Panc1 (cell line): ENCODE measurements at places on chromosomes 7 and 10.

- no peak for DNase-seq
These were observed 44.4 kb downstream of the NRAP start for GRCh38 chr10:113619401-113619800.

GRCh38 chr7:141974831-141975230, 1.3 kb upstream of the TAS2R38 start:
- DNase-seq = no peak

DNA sequence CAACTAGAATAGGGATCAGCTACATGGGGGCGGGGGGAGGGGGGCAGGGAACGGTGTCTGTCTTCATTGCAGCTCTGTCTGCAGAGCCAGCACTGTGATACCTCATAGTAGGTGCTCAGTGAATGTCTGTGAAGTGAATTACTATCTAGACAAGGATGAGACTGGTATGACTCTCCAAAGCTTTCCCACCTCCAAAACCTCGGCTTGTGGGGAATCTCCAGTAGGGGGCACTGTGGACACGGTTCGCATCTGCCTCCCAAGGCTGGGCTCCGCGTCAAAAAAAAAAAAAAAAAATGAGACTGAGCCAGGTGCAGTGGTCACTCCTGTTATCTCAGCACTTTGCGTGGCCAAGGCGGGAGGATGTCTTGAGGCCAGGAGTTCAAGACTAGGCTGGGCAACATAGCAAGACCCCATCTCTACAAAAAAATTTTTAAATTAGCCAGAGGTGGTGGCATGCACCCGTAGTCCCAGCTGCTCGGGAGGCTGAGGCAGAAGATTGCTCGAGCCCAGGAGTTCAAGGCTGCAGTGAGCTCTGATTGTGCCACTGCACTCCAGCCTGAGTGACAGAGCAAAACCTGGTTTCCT, 9.6 kb downstream of the TRIM56 start:
- no peak for DNase-seq

- DNase-seq = no peak
These were observed 36.7 kb upstream of the ABLIM1 start for GRCh38 chr10:114694752-114695151.

- DNase-seq = no peak
These were observed 202.1 kb downstream of the PRPF18 start for GRCh38 chr10:13788711-13789447.

- no peak for DNase-seq
These were observed 4.4 kb downstream of the RPS24 start for GRCh38 chr10:78038105-78038504.

- no peak for DNase-seq
These were observed 207.1 kb upstream of the NFE2L3 start for GRCh38 chr7:25944777-25945515.
